ENCODE measurements at places on chromosomes 4 and X.

GRCh38 chr4:112884406-112884805, 165.0 kb upstream of the ANK2 start:
- DNase-seq = no peak

DNA sequence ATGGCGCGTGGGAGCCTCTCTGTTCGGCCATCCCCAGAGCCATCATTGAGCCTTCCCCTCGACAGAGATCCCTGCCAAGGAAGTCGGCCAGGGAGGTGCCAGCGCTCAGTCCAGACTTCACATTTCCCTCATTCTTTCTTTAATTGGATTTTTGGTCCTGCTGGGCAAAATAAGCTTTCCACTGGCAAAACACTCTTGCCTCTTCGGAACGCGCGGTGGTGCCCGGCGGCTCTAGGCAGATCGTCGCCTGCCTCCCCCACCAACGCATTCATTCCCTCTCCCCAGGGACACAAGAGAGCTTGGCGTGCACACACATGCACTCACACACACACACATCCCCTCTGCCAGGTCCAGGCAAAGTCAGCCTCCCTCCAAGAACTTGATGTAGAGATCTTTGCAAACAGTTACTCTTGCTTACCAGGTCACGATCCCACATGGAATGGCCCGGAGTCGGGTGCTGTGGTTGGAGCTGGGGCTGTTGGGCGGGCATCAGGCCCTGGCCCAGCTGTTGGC, 257.1 kb downstream of the BCOR start:
- no peak for DNase-seq

DNA sequence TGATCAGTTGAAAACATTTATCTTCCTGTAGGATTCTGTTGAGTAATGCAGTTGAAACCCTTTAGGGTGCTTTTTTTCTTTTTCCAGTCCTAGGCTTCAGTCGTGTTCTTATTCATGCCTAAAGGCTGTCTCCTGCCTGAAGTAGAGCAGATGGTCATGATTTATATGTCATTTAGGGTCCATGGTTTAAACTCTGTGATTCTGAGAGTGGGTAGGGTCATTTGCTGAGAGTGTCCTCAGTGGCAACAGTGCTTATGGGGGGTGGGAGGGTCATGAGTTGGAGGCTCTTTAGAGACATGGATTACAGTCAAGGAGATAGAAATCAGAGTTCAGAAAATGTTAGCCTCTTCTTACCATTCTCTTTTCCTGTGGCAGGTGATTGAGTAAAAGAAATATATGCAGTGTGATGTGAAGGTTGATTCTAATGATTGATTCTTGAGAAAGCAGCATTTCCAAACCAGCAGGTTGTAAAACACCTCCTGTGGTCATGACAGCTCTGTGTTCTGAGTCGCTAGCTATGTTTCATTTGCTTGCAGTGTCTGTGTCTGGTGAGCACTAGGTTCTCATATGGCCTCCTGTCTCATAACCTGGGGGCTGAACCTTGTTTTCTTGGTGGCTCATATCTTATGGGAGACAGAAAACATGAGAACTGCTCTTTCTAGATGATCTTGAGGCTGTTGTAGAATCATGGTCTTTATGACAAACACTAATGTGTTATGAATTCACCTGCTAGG, 60.4 kb downstream of the JADE1 start:
- DNase-seq = no peak

- DNase-seq = no peak
Measured at GRCh38 chr4:6492027-6492590, 19.7 kb upstream of the PPP2R2C start.

DNA sequence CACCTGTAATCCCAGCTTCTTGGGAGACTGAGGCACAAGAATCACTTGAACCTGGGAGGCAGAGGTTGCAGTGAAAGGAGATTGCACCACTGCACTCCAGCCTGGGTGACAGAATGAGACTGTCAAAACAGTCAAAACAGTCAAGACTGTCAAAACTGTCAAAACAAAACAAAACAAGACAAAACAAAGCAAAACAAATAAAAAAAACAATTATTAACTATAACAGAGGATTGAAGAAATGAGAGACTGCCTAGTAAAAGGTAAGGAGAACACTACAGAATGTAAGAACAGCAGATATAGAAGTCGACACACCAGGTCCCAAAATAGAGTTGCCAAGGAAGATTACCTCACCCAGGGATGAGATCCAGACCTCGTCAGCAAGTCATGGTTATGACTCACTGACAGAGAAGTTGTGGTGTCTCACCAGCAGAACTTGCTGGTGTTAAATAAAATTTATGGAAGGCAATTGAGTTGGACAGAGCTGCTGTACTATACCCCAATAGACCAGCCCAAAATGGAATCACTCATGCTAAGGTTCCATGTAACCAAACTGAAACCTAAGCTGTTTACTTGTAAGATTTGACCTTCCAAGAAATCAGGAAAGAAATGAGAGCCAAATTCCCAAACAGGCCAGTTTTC, 32.1 kb upstream of the GK start:
- peak; percentile 78 for DNase-seq

GRCh38 chr4:77852892-77853495, 9.6 kb upstream of the MRPL1 start:
- DNase-seq = no peak

DNA sequence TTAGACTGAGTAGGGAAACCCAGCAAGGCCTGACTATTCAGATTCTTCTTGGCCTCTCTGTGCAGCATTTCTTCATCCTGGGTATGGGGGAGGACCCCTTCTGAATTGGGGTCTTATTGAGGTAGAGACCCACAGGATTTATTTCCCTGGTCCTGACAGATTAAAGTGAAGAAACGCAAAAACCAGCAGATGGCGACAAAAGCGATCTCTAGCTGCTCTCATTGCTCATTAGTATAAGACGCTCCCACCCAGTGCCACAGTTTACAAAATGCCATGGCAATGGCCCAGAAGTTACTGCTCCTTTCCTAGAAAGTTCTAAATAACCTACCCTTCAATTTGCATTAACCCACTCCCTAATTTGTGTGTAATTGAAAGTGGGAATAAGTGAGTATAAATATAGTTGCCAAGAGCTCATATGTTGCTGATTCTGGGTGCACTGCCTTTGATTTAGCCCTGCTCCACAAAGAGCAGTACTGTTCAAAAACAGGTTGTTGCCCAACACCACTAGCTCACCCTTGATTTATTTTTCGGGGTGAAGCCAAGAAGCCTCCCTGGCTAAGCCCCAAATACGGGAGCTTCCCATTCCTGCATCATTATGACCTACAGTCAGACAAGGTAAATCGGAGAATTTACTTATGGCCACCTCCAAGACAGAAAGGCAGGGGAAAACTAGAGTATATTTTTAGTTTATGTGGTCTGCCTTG, 3.7 kb upstream of the BEX4 start:
- DNase-seq = no peak

- DNase-seq = no peak
Measured at GRCh38 chr4:7705593-7705992, 234.1 kb downstream of the AFAP1 start.

DNA sequence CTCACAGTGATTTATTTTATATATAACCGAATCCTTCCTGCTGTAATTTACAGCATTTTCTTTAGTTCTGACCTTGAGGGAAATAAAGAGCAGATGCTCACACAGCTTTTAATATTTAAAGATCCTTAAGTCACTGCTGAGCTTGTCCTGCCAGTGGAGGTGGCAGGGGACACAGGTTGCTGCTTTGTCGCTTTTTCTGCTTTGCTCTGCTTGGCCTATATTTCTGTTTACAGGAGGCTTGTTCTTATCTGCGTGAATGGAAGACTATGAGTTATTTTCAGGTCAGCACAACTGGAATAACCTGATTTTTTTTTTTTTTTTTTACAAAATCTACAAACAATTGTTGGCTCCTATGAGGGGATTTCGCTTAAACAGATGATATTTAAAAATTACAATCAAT, 2.3 kb downstream of the TXK start:
- DNase-seq = no peak

DNA sequence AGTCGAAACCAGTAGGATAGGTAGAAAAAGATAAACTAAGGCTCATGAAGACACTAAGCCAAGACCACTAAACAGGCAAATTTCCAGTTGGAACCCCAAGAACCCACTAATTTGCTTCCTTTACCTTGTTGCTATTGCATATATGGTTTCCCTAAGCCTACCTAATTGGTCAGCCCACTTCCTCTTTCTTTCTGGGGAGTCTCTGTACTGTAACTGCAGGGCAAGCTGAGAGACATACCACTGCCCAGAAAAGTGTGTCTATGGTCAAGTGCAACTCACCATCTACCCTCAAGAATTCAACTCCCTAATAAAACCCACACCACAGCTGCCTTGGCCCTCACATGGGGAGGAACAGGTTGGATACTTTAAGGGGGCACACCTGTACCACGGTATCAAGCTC, 28.6 kb downstream of the IDS start:
- DNase-seq = no peak
